ENCODE measurements at places on chromosomes 13 and 19. TPM values are rescaled to one million over a fixed set of nuclear protein-coding genes. Genes with fewer than 3 reads are reported as not detected.

The LIG4 gene
- total RNA-seq, result 27.5 TPM

The HSD17B14 gene
- total RNA-seq, result 1.7 TPM

The CA11 gene
- total RNA-seq, result 0.35 TPM

The SOX1 gene
- total RNA-seq, result not detected

The TJP3 gene
- total RNA-seq, result 11.5 TPM

The PRSS57 gene
- total RNA-seq, result not detected

The PEG3 gene
- total RNA-seq, result 1.0 TPM

The CGB1 gene
- not detected for total RNA-seq

The TMEM59L gene
- total RNA-seq, result 0.40 TPM

Data from renal cortical epithelial cell (primary cell).